Cortex of kidney (tissue), 1 donor: ENCODE measurements at places on chromosomes 5 and 9.

GRCh38 chr9:112193572-112194288, 18.6 kb upstream of the SUSD1 start:
- DNase-seq = no peak

DNA sequence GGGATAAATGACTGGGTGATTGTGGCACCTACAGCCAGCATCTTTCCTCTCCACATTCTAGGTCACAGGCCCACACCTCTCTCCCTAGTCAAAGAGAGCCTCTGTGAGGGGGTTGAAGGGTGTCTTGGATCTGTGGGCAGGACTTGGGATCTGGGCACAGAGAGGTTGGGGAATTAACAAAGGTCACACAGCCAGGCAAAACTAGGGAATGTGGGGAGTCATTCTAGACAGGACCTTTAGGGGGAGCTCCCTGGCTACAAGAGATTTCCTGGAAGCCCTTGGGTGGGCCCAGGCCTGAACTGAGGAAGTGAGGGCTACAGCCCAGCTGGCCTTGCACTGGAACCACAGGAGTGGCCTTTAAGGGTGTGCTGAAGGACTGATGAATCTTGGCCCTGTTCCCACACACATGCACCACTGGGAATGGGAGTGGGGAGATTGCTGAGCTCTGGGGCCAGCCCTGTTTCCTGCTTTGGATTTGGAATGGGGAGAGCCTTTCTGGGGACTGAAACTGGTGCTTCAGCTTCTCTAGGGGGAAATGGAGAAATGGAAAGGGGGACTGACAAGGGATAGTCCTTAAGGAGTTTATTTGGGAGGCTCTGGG, 12.4 kb upstream of the CXXC5 start:
- no peak for DNase-seq

GRCh38 chr9:94870465-94870792, 143.9 kb downstream of the AOPEP start:
- no peak for DNase-seq

DNA sequence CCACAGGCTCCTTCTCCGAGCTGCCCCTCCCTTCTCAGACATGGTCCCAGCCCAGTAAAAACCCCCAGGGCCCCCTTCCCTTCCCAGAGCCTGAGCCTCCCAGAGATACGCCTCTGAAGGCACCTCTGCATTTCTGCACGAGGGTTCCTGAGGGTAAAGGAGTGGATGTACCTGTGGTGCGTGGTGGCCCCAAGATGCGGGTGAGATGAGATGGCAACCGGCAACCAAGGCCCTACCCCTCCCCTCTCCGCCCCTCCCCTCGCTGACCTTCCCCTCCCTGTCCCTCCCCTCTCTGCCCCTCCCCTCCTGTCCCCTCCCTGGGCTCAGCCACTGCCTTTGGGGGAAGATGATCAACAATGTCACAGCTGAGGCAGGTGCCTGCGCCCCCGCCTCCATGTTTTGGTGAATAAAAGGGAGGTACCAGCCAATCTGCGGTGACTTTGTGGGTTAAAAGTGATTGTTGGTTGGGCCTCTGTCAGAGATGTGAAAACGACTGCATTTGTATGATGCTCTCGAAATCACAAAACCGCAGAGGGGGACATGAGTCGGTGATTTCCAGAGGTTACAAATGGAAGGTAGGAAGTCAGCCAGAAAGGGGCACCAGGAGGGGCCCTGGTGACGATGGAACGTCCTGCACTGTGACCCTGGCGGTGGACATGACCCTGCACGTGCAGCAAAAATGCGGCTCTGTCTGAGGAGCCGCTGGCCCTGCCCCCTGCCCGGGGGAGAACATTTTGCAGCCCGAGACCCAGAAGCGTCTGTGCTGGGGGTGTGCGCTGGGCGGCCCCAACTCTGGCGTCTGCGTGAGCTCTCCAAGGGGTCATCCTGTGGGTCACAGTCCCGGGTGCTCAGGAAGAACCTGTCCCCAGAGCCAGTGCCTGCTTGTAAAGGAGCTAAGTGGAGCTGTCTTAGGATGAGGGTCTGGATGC, 3.7 kb downstream of the LCN9 start:
- no peak for DNase-seq

DNA sequence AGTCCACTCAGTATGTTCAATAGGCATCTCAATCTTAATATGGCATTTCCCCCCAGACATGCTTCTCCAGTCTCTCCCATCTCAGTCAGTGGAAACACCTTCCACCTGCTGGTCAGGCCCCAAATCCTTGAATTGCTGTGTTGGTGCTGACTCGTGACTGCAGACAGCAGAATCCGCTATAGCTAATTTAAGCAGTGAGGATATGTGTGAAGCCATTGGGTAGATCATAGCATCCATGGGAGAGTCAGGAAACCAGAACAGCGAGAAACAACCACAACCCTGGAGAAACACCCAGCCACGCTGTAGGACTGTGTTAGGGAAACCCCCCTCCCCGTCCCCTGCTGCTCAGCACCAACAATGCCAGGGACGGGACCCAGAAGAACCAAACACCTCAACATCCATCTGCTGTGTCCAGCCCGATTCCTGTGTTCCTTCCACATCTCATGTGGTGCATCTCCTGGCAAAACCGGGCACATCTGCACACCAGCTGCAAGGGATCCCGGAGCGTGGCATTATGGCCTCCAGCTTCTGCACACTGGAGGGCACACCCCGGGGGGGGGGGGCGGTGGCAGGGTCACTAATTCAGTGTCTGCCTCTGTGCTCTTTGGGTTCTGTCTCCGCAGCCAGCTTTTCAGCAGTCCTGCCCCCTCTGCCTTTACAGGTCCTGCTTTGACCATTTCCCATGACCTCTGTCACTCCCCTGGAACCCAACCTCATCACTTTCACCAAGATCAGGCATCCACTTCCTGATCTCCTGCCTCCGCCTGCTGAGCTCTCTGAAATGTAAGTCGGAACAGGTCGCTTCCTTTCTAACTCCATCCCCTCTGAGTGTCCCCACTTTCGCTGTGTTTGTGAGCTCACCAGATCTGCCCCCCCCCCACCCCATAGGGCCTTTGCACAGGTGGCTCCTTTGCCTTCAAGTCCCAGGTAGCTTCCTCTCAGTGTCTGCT, 2.4 kb upstream of the PLEKHG4B start:
- no peak for DNase-seq

- no peak for DNase-seq
Measured at GRCh38 chr9:113742878-113743277, 133.2 kb upstream of the ZNF618 start.

DNA sequence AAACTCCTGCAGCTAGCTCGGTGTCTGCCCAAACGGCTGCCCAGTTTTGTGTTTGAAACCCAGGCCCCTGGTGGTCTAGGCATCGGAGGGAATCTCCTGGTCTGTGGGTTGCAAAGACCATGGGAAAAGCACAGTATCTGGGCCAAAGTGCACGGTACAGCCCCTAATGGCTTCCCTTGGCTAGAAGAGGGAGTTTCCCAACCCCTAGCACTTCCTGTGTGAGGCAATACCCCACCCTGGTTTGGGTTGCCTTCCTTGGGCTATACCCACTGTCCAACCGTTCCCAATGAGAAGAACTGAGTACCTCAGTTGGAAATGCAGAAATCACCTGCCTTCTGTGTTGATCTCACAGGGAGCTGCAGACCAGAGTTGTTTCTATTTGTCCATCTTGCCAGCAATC, 41.8 kb downstream of the CAVIN4 start:
- no peak for DNase-seq

DNA sequence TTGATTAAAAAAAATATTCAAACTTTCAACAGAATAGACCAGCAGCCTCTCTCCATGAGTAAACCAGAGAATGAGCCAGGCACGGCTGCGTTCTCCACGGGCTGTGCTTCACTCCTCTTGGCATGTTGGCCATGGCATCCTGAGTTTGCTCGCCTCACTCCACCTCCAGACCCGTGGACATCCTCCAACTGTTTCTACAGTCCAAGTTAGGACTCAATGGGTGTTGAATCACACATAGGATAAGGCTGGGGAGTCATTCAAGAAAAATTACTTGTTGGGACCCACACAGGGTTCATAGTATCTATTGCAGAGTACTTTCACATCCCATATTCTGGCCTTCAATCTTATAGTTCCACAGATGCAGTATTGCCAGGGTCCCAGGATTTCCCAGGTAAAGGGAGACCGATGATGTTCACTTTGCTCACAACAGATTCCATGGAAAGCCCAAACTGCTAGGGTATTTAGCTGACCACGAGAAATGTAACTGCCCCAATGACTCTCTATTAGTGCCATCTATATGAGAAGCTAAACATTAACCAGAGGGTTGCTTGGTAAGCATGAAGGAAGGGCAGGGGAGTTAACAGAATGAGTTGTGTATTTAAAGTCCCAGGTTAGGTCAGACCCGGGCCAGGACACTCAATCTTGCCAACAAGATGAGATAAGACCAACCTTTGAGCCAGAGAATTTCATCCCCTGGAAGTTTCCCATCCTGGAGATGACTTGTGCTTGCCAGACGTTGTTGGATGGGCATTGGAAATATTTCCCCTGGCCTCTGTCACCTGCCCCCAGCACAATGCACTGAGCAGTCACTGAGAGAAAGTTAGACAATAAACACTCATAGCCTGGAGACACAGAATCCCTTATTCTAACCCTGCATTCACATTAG, 19.7 kb upstream of the GDA start:
- DNase-seq = no peak

- DNase-seq = no peak
Measured at GRCh38 chr5:5650242-5650641, 227.8 kb downstream of the ICE1 start.

GRCh38 chr5:163623986-163624385, 118.6 kb downstream of the MAT2B start:
- no peak for DNase-seq

GRCh38 chr9:115922444-115922843, 231.1 kb upstream of the PAPPA start:
- DNase-seq = no peak

DNA sequence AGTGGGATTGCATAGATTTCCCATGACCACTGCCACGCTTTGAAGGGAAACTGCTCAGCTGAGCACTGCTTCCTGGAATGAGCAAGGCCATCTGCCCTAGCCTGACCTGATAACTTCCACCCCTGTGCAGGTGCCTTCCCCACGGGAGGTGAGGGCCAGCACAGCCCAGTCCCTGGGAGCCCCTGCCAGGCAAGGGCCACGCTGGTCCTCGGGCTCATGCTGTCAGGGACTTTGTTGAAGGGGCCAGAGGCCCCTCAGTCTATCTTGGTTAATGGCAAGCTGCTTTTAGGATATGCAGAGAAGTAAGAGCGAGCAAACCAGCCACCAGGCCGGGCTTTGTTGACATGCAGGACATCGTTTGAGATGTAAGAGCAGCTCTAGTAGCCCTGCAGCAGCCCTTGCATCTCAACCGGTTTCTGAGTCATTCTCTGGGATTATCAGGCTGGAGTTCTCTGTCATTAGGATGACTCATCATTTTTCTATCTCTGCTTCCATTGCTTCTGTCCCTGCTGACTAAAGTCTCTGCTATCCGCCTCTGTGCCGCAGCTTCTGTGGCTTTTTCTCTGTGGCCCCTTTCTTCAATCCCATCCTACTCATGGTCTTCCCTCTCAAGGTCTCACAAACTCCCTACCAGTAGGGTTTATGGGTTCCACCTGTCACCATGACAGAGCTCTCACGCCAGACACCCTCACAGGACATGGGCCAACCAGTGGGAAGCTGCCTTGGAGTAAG, 30.6 kb upstream of the IQGAP2 start:
- DNase-seq = no peak

- DNase-seq = no peak
Measured at GRCh38 chr5:134043793-134044792, 39.3 kb upstream of the VDAC1 start.

- DNase-seq = no peak
Measured at GRCh38 chr5:97297704-97298091, 114.7 kb upstream of the RIOK2 start.

GRCh38 chr9:92774274-92774673, 9.6 kb upstream of the BICD2 start:
- DNase-seq = no peak

GRCh38 chr5:133977161-133977787, 8.8 kb upstream of the C5orf15 start:
- no peak for DNase-seq

GRCh38 chr5:95223566-95224258, 61.2 kb downstream of the MCTP1 start:
- no peak for DNase-seq
